ENCODE measurements at places on chromosomes 7 and 10. TPM values are rescaled to one million over a fixed set of nuclear protein-coding genes. Genes with fewer than 3 reads are reported as not detected.

ASB10 gene
- not detected for total RNA-seq

TMEM26 gene
- total RNA-seq = 2.8 TPM

DNA sequence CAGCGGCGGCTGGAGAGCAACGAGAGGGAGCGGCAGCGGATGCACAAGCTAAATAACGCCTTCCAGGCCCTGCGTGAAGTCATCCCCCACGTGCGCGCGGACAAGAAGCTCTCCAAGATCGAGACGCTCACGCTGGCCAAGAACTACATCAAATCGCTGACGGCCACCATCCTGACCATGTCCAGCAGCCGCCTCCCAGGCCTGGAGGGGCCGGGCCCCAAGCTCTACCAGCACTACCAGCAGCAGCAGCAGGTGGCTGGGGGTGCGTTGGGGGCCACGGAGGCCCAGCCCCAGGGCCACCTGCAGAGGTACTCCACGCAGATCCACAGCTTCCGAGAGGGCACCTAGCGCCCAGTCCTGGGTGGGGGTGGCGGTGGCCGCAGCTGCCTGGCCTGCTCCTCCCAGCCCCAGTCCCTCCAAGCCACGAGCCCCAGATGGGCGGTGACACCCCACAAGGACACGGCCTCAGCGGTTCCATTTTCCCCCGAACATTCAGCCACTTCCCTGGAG is 1.3 kb downstream of the BHLHA15 start:
- no peaks in the 10 kb centered on the region for H3K27me3 ChIP-seq
- no peak overlapping the region for H3K4me3 ChIP-seq
- H3K4me1 ChIP-seq = no peaks in the 10 kb centered on the region
- H3K36me3 ChIP-seq = no peaks in the 10 kb centered on the region

GRCh38 chr7:105178928-105179541 is 165.0 kb downstream of the KMT2E start:
- H3K27me3 ChIP-seq = no peaks in the 10 kb centered on the region
- no peak overlapping the region for H3K4me3 ChIP-seq
- no peak for DNase-seq
- H3K27ac ChIP-seq = no peak overlapping the region
- no peaks in the 10 kb centered on the region for H3K36me3 ChIP-seq

GRCh38 chr7:18798088-18798906 is 302.7 kb downstream of the HDAC9 start:
- H3K4me3 ChIP-seq = no peak overlapping the region
- no peak overlapping the region for H3K27ac ChIP-seq
- H3K36me3 ChIP-seq = no peaks in the 10 kb centered on the region
- no peaks in the 10 kb centered on the region for H3K4me1 ChIP-seq
- no peak for DNase-seq

GRCh38 chr10:129659508-129660268 is 192.6 kb downstream of the MGMT start:
- H3K4me1 ChIP-seq = no peaks in the 10 kb centered on the region
- peak overlapping the region; percentile 61 for H3K27ac ChIP-seq
- H3K4me3 ChIP-seq = peak overlapping the region; percentile 17
- no peaks in the 10 kb centered on the region for H3K36me3 ChIP-seq
- DNase-seq = no peak
- no peaks in the 10 kb centered on the region for H3K27me3 ChIP-seq

GRCh38 chr7:121494516-121494915 is 98.4 kb upstream of the FAM3C start:
- DNase-seq = no peak
- H3K36me3 ChIP-seq = no peaks in the 10 kb centered on the region
- H3K27ac ChIP-seq = no peak overlapping the region
- no peaks in the 10 kb centered on the region for H3K4me1 ChIP-seq
- H3K4me3 ChIP-seq = no peak overlapping the region
- H3K27me3 ChIP-seq = no peaks in the 10 kb centered on the region

DNA sequence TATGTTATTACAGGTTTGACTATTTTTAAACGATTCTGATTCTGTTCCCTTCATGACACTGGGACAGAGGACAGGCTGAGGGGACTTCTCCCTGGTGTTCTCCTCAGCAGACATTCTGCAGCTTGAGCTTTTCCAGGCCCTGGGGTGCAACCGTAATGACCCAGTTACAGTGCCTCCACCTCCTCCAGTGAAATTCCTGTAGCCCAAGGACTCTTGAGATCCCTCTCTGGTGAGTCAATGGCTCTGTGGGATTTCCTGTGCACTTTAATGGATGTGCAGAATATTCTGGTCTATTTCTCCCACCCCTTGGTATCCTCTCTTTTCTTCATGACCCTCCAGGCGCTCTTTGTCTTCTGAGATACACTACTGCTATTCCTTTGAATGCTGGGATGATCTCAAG is 319.3 kb downstream of the INHBA start:
- H3K27me3 ChIP-seq = no peaks in the 10 kb centered on the region
- DNase-seq = no peak
- no peak overlapping the region for H3K27ac ChIP-seq
- no peak overlapping the region for H3K4me3 ChIP-seq
- no peaks in the 10 kb centered on the region for H3K36me3 ChIP-seq
- no peaks in the 10 kb centered on the region for H3K4me1 ChIP-seq

GRCh38 chr7:111126987-111127386 is 36.1 kb downstream of the LRRN3 start:
- H3K27me3 ChIP-seq = no peaks in the 10 kb centered on the region
- no peak overlapping the region for H3K4me3 ChIP-seq
- H3K4me1 ChIP-seq = no peaks in the 10 kb centered on the region
- no peaks in the 10 kb centered on the region for H3K36me3 ChIP-seq

DNA sequence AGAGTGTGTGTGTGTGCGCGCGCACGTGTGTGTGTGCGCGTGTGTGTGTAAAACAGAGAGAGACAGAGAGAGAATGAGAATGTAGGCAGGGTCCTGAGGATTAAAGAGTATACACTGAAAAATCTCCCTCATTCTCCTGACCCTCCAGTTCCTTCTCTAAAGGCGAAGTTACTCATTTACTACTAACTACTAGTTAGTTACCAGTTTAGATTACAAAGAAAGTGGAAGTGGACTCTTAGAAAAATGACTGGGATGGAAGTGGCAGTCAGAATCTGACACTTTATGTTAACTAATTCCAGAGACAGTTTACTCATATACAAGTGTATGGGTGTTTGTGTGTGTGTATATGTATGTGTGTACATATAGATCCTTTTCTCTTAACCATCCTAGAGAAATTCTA is 146.5 kb upstream of the LRRN3 start:
- no peak for DNase-seq
- no peak overlapping the region for H3K4me3 ChIP-seq
- no peaks in the 10 kb centered on the region for H3K27me3 ChIP-seq
- no peak overlapping the region for H3K27ac ChIP-seq

DNA sequence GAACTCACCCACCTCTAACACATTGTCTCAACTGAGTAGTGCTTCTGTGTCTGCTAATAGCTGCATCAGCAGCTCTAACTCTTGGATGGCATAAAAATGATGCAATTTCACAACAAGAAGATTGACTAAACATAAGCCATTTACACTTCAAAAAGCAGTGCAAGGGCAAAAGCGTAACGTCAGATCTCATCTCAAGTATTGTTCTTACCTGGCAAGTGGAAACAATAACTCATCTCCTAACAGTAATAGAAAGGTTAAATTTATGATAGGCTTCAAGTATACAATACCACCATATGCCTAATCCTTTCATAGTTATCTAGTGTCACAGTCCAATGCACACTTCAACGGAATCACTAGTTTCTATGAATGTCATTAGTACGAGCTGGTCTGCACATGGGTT is 14.8 kb downstream of the TPK1 start:
- H3K27ac ChIP-seq = no peak overlapping the region
- no peaks in the 10 kb centered on the region for H3K36me3 ChIP-seq
- H3K4me1 ChIP-seq = no peaks in the 10 kb centered on the region

DNA sequence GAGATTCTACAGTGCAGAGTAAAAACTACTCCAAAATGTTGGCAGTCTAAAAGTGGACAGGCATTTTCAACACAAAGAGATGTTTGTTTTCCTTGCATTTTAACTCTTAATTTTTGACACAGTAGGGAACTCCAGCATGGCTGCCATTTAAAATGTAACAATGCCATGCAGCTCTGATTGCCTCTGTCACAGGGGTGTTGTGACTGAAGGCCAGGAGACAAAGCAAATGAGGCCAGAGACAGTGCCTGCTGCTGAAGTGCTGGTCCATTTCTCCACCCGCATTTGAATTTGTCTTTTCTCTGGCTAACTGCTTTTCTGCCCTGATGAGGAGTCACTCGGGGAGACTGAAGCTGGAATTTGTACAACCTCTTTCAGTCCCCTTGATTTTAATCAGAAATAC is 710.6 kb upstream of the GALNT17 start:
- no peak overlapping the region for H3K27ac ChIP-seq
- H3K4me3 ChIP-seq = no peak overlapping the region
- H3K36me3 ChIP-seq = no peaks in the 10 kb centered on the region
- H3K4me1 ChIP-seq = no peaks in the 10 kb centered on the region
- DNase-seq = no peak

GRCh38 chr10:8481718-8482504 is 427.4 kb downstream of the GATA3 start:
- H3K4me3 ChIP-seq = no peak overlapping the region
- no peak for DNase-seq
- H3K27ac ChIP-seq = no peak overlapping the region
- no peaks in the 10 kb centered on the region for H3K4me1 ChIP-seq
- H3K27me3 ChIP-seq = no peaks in the 10 kb centered on the region

- DNase-seq = no peak
- H3K27ac ChIP-seq = no peak overlapping the region
- H3K36me3 ChIP-seq = no peaks in the 10 kb centered on the region
- H3K4me1 ChIP-seq = no peaks in the 10 kb centered on the region
- H3K27me3 ChIP-seq = no peaks in the 10 kb centered on the region
Observed at GRCh38 chr10:99804471-99804870, 22.0 kb downstream of the ABCC2 start.

DNA sequence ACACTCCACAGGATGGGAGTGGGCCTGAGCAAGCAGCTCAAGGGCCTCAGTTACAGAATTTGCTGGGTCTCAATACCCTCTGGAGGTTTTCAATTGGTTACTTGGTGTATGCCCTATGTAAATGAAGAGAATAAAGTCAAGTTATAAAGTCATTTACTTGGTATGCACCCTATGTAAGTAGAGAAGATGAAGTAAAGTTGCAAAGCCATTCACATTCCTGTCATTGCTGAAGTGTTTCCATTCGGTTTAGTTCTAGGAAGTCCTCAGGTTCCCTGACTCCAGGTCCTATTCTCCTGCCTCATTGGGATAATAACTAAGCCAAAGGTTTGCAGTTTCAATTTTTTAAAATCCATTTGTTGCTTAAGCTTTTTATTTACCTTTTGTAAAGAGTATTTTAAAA is 272.6 kb upstream of the NPSR1 start:
- no peaks in the 10 kb centered on the region for H3K27me3 ChIP-seq
- no peaks in the 10 kb centered on the region for H3K36me3 ChIP-seq
- H3K4me1 ChIP-seq = no peaks in the 10 kb centered on the region
- no peak for DNase-seq

Measured in uterus (tissue), 4 donors.